Stimulated activated CD8-positive, alpha-beta memory T cell treated with anti-CD3 and anti-CD28 coated beads, Interleukin-4, amount 100 ng/mL, for 4 hours (primary cell): ENCODE measurements at places on chromosomes 1 and 21.
A peak's percentile ranks its signal among the peaks of the same experiment; 100 is the strongest.

DNA sequence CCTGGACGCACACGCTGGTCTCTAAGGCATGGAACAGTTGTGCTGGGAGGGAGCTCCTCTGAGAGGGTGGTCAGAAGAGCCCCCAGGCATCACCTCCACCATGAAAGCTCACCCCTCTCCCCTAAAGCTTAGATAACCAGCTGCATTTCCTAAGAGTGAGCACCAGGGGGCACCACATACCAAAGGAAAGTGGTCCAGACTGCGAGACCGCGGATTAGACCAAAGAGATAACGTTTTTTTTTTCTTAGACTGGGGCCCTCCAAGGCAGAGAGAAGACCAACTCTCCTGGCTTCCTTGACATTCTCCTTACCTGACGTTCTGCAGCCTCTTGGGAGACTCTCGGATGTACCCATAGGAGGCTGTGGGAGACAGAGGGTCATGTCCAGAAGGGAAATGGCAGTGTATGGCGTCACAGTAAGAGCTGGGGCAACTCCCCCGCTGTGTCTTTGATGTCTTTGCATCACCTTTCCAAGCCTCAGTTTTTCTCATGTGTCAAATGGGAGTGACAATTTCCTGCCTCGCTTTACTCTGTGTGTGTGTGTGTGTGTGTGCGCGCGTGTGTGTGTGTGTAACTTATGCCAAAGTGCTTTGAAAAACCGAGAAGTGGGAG lies 12.3 kb upstream of the IFNLR1 start:
- DNase-seq, result peak; percentile 35

GRCh38 chr1:187624812-187625545 lies 796.2 kb downstream of the PLA2G4A start:
- no peak for DNase-seq

GRCh38 chr1:20660847-20661206 lies 342 bp downstream of the DDOST start:
- DNase-seq, result no peak

DNA sequence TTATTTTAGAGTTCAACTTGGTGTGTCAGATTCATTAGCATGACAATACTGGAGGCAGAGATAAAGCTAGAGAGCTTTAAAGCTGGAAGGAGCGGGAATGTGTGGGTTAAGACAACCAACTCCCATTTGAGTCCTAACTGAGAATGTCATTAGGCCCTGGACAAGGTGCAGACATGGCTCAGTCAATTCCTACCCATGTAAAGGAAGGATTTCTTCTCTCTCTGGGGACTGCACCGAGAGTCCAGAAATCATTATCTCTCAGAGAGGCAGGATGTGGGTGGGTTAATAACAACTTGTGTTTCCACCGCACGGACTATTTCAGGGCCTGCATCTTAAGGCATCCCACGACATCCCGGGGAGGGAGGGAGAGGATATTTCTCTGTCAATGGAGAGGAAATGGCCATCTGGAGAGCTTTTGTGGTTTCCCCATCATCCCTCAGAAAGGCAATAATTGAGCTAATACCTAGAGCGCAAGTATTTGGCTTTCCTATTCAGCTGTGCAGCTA lies 46.7 kb upstream of the SARS1 start:
- DNase-seq, result no peak

DNA sequence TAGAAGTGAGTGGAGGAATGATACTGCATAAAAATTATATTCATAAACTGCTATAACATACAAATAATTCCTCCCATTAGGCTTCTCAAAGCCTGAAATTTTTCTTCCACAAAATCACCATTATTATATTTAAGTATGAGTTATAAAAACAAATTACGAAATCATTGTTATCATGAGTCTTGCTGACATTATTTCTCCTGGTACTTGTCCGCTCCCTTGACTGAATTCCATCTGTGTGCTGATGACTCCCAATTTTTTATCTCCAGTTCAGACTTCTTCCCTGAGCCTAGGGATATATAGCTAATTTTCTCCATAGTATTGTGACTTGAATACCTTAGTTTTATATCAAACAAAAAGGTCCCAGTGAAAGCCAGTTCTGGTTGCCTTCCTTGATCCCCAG lies 268.2 kb downstream of the HMCN1 start:
- DNase-seq, result no peak

DNA sequence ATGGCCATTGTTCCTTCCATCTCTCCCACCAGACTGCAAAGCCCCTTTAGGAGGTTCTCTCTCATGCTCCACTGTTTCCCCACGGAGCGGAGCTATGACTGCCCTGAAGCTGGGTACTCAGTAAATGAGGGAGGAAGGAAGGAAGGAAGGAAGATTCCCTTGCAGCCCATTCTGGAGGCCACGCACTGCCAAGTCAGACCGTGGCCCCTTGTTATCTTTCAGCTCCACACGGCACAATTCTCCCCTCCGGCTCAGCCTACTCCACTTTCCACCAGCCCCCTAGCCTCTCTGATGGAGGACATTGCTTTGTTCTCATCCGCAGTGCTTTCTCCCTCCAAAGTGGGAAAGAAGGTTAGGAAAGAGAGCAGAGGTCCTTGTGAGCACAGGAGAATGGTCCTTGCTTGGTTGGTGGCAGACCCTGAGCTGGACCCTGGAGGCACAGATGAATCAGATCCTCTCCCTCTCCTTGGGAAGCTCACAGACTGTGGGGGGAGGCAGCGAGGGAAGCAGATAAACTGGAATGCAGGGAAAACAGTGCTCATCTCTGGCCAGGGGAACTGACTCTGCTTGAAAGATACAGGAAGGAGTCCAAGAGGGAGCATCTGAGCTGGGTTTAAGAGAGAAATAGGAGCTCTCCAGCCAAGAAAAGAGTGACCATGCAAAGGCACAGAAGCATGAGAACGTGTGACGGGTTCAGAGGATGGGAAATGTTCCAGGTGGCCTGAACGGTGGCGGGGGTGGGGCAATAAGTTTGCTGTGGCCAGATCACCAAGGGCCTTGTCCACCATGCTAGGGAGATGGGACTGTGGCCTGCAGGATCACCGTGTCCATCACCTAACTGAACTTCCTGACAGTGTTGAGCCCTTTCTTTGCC lies 52.6 kb downstream of the GLIS1 start:
- no peak for DNase-seq

- no peak for DNase-seq
These were observed 7.2 kb upstream of the FNBP1L start for GRCh38 chr1:93440706-93441105.

DNA sequence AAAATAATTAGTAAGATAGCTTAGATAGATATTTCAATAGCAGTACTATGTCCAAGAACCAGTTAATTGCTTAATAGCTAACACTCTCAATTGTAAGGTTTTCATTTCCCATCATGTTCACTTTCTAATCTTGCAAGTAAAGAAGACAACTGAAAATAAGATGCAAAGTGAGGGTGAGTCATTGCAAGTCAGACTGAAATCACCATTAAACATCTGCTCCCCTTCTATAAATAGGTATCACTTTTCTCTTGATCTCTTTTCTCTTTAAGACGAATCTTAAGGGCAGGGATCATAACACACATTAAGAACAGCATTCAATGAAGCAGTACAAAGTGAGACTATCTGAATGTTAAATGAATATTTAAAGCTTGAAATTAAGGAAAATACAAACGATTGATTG lies 40.4 kb downstream of the UBR4 start:
- DNase-seq, result no peak

GRCh38 chr1:214120191-214120590 lies 132.4 kb downstream of the PROX1 start:
- no peak for DNase-seq

- DNase-seq, result no peak
These were observed 6.7 kb downstream of the AADACL3 start for GRCh38 chr1:12722626-12723025.

- DNase-seq, result no peak
These were observed 15.3 kb downstream of the ARPC5 start for GRCh38 chr1:183620311-183620710.

DNA sequence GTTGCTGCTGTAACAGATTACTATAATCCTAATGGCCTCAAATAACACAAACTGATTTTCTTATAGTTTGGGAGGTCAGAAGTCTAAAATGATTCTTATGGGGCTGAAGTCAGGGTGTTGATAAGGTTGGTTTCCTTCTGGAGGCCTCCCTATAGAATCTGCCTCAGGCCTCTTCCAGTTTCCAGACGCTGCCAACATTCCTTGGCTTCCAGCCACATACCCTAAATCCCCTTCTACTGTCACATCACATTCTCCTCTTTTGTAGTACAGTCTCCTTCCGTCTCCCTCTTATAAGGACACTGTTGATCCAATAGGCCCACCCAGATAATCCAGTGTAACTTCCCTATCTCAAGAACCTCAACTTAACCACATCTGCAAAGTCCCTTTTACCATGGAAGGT lies 145.3 kb upstream of the NCAM2 start:
- DNase-seq, result no peak

GRCh38 chr1:6350416-6351088 lies 43.0 kb downstream of the ACOT7 start:
- DNase-seq, result no peak

DNA sequence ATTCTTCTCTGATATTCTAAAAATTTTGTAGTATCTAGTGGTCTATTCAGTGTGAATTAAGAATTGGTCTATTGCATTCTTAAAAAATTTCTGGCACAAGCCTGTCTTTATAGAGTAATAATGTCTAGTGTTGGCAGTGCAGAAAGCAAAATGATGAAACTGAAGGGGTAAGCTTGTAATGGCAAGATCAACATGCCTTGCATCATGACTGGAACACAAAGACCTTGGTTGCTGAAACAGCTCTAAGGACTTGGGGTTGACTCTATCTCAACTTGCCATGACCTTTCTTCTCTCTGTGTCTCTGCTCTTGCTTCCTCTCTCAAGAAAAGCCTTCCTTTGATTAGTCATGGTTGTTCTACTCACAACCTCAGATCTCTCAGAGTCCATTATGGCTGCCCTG lies 46.8 kb upstream of the PROX1 start:
- DNase-seq, result no peak

DNA sequence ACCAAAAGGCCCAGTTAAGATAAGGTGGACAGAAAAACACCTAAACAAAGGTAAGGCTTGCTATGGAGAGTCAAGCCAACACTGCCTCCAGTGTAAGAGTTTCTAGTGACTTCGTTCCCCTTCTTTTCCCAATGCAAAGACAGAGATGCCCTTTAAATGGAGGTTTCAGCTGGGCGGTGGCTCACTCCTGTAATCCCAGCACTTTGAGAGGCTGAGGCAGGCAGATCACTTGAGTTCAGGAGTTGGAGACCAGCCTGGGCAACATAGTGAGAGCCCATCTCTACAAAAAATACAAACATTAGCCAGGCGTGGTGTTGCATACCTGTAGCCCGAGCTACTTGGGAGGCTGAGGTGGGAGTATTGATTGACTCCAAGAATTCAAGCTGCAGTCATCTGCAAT lies 24.0 kb upstream of the COL6A1 start:
- no peak for DNase-seq

DNA sequence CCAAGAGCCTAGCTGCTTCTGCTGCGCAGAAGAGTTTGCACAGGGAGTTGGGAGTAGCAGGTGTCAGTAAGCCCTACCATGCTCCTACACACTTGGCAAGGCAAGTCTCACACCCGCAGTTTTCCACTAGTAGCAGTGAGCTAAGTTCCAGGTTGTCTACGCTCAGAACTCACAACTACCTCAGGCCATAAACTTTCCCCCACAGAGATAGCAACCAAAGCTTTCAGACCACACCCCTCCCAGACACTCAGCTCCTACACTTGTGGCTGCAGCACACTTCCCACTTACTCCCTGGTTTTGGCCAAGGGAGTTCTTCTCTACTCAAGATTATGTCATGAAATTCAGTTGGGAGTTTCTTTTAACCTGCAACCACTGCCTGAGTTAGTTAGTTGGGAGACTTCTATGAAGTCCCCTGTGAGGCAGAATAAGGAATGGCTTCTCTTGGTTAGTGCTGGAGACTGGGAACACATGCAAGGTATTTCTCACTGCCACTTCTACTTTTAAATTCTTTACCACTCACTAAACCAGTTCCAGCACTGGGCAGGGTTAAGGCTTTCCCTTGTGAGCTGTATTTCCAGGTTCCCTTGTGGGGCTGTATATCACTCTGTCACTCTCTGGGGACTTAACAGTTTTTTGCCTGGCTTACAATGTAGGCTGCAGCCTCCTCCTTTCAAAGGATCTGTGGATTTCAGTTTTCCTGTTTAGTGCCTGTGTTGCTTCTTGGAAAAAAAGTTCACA lies 18.3 kb upstream of the MAB21L3 start:
- DNase-seq, result no peak
